Activated CD8-positive, alpha-beta memory T cell treated with anti-CD3 and anti-CD28 coated beads for 1 hour (primary cell): ENCODE measurements at places on chromosomes 4 and X.

DNA sequence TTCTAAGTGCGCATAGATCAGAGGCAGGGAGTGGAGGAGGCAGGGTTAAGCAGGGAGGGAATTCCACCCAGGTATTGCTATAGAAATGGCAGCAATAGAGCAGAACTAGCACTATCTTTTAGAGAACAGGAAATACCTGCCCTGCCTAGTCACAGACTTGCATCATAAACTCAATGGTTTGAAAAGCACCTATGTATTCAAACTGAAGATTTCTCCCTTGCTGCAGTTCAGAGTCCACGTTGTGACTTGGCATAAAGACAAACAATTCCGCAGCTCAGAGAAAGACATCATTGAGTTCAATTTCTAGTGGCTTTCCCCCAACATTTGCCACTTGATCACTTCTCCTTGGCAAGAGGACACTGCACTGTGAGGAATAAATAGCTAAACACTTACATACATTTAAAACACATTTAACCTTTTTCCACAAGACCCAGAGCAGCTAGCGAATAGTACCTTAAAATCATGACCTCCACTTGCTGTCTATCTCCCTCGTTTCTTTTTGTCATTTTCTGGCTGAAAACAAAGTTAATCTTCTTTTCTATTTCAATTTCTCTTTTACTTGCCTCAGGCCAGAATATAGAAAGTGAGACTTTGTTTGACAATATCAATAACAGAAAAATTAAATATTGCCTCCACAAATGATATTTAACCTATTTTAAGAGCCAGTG, 42.4 kb downstream of the SLC7A11 start:
- no peak for DNase-seq

DNA sequence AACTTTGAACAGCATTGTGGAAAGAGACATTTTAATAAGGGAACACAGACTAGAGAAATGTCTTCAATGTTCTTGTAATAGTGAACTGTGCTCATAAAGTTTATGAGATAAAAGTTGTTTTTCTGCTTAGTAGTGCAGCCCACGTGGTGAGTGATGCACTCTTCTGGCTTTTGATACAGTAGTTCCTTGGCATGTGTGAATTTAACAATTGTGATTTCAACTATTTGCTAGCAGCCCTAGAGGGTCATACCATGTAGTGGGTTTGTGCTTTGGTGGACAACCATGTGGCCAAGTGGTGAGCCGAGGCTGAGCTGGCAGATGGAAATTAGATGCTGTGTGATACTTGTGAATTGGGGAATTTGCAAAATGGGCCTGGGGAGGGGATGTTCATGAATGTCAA, 116.2 kb upstream of the SLC4A4 start:
- DNase-seq = no peak

DNA sequence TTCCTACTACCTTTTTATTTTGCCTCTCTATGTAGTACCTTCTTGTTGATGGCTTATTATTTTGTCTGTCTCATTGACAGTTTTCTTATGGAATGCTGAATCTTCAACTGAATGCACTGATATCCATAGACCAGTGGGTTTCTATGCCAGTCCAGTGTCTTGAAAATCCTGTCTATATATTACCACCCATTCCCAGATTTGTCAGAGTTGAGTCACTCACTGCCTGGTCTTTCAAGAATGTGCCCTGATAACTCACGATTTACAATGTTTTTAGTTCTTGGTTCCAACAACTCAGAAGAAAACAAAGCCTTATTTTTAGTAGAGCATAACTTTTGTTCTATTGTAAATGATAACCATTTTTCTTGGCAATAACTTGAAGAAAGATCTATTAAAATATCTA, 606.0 kb upstream of the PITX2 start:
- DNase-seq = no peak

GRCh38 chr4:137661693-137662092, 129.4 kb upstream of the PCDH18 start:
- no peak for DNase-seq

GRCh38 chr4:152536545-152537182, 772 bp upstream of the FBXW7 start:
- peak; percentile 48 for DNase-seq

DNA sequence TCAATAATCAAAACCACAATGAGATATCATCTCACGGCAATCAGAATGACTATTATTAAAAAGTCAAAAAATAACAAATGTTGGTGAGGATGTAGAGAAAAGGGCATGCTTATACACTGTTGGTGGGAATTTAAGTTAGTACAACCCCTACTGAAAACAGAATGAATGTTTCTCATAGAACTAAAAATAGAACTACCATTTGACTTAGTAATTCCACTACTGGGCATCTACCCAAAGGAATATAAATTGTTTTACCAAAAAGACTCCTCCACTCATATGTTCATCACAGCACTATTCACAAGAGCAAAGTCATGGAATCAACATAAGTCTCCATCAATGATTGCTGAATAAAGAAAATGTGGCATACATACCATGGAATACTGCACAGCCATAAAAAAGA, 278.1 kb upstream of the ARSJ start:
- DNase-seq = no peak

DNA sequence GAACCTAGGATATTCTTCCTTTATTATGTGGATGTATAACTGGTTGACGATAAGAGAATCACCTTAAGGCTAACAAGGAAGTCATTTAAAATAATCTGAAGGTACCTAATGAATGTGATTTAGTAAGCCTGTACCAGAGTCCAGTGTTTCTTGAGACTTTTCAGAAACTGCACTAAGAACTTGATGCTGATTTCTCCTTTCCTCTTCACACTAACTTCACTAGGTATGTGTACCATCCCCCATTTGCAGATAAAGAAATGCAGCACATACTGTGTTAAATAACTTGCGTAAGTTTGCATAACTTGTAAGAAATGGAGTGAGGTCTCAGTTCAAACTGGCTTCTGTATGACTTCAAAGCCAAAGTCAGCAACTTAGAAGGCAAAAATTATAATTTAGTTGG, 63.3 kb downstream of the ELOVL6 start:
- no peak for DNase-seq

GRCh38 chr4:146916479-146917076, 29.1 kb downstream of the TTC29 start:
- no peak for DNase-seq
